Lower lobe of right lung (tissue), 2 donors: ENCODE measurements at places on chromosomes 4 and X. TPM values are rescaled to one million over a fixed set of nuclear protein-coding genes. Genes with fewer than 3 reads are reported as not detected.

- H3K27me3 ChIP-seq = no peaks in the 10 kb centered on the region
- no peak overlapping the region for H3K4me3 ChIP-seq
- no peak overlapping the region for H3K27ac ChIP-seq
These were observed 83.1 kb upstream of the SPIN4 start for GRCh38 chrX:63434206-63434605.

EBP gene
- 74.0 TPM for total RNA-seq

PDLIM5 gene
- total RNA-seq = 75.8 TPM

RAB39B gene
- total RNA-seq = 0.95 TPM

GRCh38 chrX:150887906-150888465, 10.5 kb downstream of the CD99L2 start:
- no peaks in the 10 kb centered on the region for H3K27me3 ChIP-seq
- no peak overlapping the region for H3K27ac ChIP-seq
- H3K4me1 ChIP-seq = no peaks in the 10 kb centered on the region
- no peaks in the 10 kb centered on the region for H3K36me3 ChIP-seq
- no peak for DNase-seq

ERCC6L gene
- total RNA-seq = 0.24 TPM

RAB28 gene
- total RNA-seq = 18.8 TPM

DNA sequence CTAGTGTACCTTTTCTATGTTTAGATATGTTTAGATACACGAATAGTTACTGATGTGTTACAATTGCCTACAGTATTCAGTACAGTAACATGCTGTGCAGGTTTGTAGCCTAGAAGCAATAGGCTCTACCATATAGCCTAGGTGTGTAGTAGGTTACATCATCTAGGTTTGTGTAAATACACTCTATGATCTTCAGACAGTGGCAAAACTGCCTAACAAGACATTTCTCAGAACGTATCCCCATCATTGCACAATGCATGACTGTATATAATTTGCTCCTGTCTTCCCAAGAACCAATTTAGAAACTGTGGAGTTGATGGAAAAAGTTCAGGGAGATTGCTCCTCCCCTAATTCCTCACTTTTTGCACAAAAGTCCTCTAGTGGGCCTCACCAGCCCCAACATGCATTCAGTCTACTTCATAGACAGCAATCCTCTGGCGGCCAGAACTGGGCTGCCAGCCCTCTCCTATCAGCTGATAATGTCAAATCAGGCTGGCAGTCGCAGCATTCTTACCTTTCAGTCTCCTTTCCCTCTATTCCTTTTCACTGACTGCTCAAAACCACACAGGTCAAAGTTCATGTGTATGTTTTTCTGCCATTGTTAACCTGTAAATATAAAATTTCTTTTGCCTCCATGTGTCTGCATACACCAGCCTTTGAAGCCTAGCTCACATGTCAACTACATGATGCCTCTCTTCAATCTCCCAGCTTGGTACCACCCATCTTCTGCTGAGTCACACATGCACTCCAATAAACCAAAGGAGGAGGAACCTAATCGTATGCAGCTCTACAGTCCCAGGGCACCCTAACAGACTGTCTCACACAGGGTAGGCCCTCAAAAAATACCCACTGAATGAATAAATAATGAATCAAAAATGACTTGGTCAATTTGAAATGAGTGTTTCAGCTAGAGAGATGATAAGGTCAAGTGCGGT, 32.0 kb downstream of the BCLAF3 start:
- no peaks in the 10 kb centered on the region for H3K4me1 ChIP-seq
- no peaks in the 10 kb centered on the region for H3K27me3 ChIP-seq
- no peak overlapping the region for H3K27ac ChIP-seq

PCDH19 gene
- 0.27 TPM for total RNA-seq

GRCh38 chr4:155769090-155769489, 10.3 kb downstream of the GUCY1B1 start:
- H3K27ac ChIP-seq = no peak overlapping the region
- no peak for DNase-seq
- no peaks in the 10 kb centered on the region for H3K27me3 ChIP-seq
- H3K4me1 ChIP-seq = peaks cover 2% of the 10 kb centered on the region
- no peaks in the 10 kb centered on the region for H3K36me3 ChIP-seq
- no peak overlapping the region for H3K4me3 ChIP-seq

ZNF518B gene
- 21.4 TPM for total RNA-seq

DNA sequence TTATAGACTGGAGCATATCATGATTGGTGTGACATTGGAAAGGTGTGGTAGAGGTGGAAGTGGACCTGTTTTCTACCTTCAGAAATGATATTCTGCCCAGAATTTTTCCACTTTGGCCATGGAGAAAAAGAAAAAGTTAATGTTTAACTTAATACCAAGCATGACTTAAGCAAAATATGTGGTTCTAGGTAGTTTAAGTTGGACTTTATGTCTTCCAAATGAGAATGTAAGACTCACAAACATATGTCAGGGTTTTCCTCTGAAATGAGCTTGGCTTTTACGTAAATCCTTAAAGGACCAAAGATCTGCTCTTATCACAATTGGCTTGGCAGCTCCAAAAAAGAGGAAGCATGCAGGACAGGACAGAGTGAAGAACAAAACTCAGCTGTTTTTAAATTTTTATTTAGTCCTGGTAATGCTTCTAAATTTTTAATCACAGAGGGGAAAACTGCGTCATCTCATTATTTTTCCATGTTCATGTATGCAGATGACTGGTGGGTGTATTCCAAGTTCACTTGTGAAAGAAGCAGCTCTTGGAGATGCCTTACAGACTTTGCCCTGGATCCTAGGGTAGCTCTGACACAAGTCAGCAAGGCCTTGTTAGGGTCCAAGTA, 98.2 kb downstream of the ANK2 start:
- no peaks in the 10 kb centered on the region for H3K36me3 ChIP-seq
- H3K4me1 ChIP-seq = peaks cover 19% of the 10 kb centered on the region
- H3K27ac ChIP-seq = peak overlapping the region; percentile 47
- no peak for DNase-seq

GRCh38 chrX:24149351-24150050, at the start of gene ZFX:
Gene ZFX (plus strand): TSS chrX:24149729. CDS start chrX:24172743, 23,014 bp downstream.
- H3K36me3 ChIP-seq = no peaks in the 10 kb centered on the region
- peak within 1 kb of the TSS; percentile 68 for H3K4me3 ChIP-seq
- peak; percentile 79 for DNase-seq
- H3K27me3 ChIP-seq = no peaks in the 10 kb centered on the region
- H3K4me1 ChIP-seq = peaks cover 44% of the 10 kb centered on the region

- H3K27ac ChIP-seq = no peak overlapping the region
- no peaks in the 10 kb centered on the region for H3K36me3 ChIP-seq
- no peaks in the 10 kb centered on the region for H3K4me1 ChIP-seq
- no peak for DNase-seq
These were observed 96.6 kb upstream of the TBL1X start for GRCh38 chrX:9368262-9368661.

DNA sequence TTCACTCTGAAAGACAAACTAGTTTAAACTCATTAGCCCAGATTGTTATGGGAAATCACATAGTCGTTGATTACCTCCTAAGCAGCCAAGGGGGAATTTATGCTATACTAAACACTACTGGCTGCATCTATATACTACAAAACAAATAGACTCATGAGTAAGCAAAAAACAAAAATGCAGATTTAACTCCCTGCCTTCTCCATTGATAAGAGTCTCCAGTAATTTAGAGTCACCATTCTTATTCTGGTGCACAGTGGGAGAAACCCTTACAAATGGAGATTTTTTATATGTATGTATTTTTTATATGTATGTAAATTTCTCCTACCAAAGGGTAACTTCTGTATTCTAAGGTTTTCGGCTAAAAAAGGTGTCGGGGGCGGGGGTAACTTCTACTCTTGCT, 126.6 kb downstream of the PLS3 start:
- H3K4me1 ChIP-seq = no peaks in the 10 kb centered on the region
- H3K36me3 ChIP-seq = no peaks in the 10 kb centered on the region
- H3K27me3 ChIP-seq = no peaks in the 10 kb centered on the region

GRCh38 chr4:105415281-105415744, 58.5 kb downstream of the PPA2 start:
- no peak overlapping the region for H3K4me3 ChIP-seq
- no peak for DNase-seq
- H3K27ac ChIP-seq = no peak overlapping the region
- H3K36me3 ChIP-seq = peaks cover 35% of the 10 kb centered on the region
- no peaks in the 10 kb centered on the region for H3K4me1 ChIP-seq
- no peaks in the 10 kb centered on the region for H3K27me3 ChIP-seq

- DNase-seq = no peak
- H3K27ac ChIP-seq = no peak overlapping the region
- H3K4me1 ChIP-seq = no peaks in the 10 kb centered on the region
These were observed 31.7 kb upstream of the METAP1 start for GRCh38 chr4:98963538-98964433.

GRCh38 chr4:6621556-6621927, 18.9 kb upstream of the MRFAP1 start:
- H3K36me3 ChIP-seq = peaks cover 41% of the 10 kb centered on the region
- DNase-seq = no peak
- no peaks in the 10 kb centered on the region for H3K4me1 ChIP-seq
- no peak overlapping the region for H3K4me3 ChIP-seq

DNA sequence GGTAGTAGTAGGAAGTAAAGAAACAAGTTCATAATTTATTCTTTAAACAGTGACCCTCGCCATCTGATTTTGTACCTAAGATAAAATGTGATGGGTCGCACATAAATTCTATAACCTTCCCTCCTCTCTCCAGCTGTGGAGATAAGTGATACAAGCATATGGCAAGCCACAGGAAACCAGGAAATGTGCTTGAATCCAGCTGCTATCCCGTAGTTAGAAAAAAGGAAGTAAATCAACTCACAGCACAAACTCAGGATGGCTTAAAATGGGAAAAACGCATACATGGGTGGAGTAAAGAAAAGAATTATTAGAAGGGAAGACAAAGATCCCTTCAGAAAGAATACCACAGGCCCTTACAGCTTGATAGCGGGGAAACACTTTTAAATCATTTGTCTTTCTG, 78.2 kb downstream of the ZNF827 start:
- H3K27me3 ChIP-seq = no peaks in the 10 kb centered on the region
- no peak overlapping the region for H3K27ac ChIP-seq
- no peak for DNase-seq

GRCh38 chrX:150547375-150548115, 20.9 kb upstream of the MTM1 start:
- DNase-seq = peak; percentile 82
- H3K27me3 ChIP-seq = no peaks in the 10 kb centered on the region
- H3K4me3 ChIP-seq = peak overlapping the region; percentile 50
- H3K4me1 ChIP-seq = peaks cover 18% of the 10 kb centered on the region
- H3K27ac ChIP-seq = peak overlapping the region; percentile 80

DNA sequence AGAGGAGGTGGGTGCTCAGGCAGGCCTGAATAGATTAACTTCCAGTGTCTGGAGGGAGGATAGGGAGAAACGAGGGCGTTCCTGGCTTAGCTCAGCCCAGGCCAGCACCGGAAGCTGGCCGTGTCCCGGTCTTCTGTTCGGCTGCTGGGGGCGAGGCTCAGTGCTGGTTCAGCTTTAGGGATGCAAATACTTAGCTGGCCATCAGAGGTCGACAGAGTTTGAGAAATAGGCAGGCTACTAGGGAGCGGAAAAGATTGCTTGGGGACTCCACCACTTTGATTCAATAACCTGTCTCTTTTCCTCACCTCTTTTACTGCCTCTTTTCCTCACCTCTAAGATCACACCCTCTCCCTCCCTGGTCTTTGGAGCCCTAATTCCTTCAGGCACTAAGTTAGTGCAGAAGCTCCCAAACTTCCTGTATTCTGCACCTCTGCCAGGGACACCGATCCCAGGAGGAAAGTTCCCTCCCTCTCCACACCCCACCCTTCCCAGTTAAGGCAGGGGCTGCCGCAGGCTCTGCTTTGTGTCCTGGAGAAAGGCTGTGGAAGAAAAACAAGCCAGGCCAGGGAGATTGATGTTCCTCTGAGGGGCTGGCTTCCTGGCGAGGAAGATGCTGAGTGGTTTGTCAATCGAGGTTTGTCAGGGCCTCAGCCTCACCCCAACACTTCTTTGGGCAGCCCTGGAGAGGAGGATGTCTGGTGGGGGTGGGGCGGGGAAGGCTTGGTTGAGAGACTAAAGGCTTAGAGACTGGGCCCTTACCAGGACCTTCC, 6.0 kb upstream of the EFNB1 start:
- H3K4me1 ChIP-seq = no peaks in the 10 kb centered on the region
- no peak overlapping the region for H3K4me3 ChIP-seq
- DNase-seq = no peak
